ENCODE measurements at places on chromosomes 1 and 21. TPM values are rescaled to one million over a fixed set of nuclear protein-coding genes. Genes with fewer than 3 reads are reported as not detected.

The FAM76A gene
- 6.8 TPM for total RNA-seq

GRCh38 chr1:208349694-208350330 lies 105.6 kb upstream of the PLXNA2 start:
- no peaks in the 10 kb centered on the region for H3K4me1 ChIP-seq
- DNase-seq, result no peak
- H3K27ac ChIP-seq, result no peak overlapping the region
- no peaks in the 10 kb centered on the region for H3K27me3 ChIP-seq

DNA sequence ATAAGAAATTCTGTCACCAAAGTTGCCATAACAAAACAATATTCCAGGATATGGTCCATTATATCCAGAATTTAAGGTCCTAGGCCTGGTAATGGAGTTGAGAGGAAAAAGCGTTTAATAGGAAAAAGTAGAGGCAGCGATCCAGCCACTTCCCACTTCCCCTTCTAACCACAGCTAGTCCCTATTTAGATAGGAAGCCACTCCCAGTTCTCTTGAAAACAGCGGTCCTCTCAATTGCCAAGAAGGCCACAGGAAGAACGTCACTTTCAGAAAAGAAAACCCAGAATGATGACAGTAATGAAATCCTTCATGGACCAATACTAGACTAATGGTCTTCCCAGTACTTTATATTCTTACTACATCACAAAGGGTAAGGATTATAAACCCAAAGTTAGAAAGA lies 38.6 kb downstream of the ABL2 start:
- H3K27ac ChIP-seq, result no peak overlapping the region
- peaks cover 11% of the 10 kb centered on the region for H3K36me3 ChIP-seq
- DNase-seq, result no peak
- H3K27me3 ChIP-seq, result no peaks in the 10 kb centered on the region

The AMY1B gene
- not detected for total RNA-seq

The WNT4 gene
- not detected for total RNA-seq

The ERICH3 gene
- not detected for total RNA-seq

DNA sequence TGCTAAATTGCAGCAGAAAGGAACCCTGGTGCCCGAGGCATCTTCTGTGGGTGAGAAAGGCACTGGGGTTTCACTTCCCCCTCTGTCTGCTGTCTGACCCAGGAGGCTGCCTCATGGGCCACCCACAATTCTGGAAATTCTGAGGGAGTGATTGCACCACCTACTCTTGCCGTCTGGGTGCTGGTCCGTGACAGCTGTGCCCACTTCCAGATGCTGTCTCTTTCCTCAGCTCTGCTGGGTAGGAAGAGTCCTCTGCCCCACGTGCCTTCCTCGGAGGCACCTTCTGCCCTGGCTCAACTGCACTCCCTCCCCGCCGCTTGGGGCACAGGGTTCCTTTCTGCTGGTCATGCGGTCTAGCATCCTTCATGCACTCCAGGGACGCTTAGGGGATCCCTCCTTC lies 96.3 kb downstream of the ARHGEF10L start:
- 0 out of 2 replicates have a peak, but pooled peaks cover 2% of the 10 kb centered on the region for H3K27me3 ChIP-seq
- peaks cover 49% of the 10 kb centered on the region for H3K4me1 ChIP-seq
- no peak overlapping the region for H3K4me3 ChIP-seq
- peaks cover 47% of the 10 kb centered on the region for H3K36me3 ChIP-seq

The C8A gene
- total RNA-seq, result not detected

The OLIG2 gene
- total RNA-seq, result not detected

DNA sequence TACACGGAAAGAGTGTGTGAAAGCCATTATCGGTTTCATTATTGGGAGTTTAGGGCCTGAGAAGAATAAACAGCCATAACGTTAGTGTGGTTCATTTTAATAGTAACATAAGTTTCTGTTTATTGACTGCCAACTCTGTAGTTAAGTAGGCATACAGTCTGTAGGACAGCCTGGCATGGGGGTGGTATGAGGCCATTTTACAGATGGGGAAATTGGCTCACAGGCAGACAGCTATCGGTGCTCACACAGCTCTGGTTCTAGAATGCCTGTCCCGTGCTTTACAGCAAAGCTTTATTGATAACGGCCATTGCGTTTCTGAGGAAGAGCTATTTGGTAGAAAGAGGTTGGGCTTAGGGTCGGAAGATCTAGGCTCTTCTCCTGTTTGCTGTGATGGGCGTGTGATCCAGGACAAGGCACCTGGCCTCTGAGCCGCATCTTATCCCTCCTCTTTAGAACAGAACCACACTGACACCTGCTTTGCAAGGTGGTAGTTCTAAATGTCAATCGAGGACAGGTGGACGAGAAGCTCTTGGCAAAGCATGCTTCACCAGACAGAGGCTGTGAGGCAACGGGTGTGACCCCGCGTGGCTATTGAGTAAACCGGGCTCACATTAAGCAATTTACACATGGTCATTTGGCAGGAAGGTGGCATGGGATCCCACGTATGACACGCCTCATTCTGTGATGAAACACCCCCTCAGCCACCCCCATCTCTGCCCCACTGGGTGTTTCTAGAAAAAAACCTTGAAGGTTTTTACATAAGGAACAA lies 14.9 kb downstream of the ETS2 start:
- peak overlapping the region; percentile 68 for H3K27ac ChIP-seq
- H3K36me3 ChIP-seq, result peaks cover 85% of the 10 kb centered on the region
- H3K4me3 ChIP-seq, result no peak overlapping the region

The FTCD gene
- 0.16 TPM for total RNA-seq

DNA sequence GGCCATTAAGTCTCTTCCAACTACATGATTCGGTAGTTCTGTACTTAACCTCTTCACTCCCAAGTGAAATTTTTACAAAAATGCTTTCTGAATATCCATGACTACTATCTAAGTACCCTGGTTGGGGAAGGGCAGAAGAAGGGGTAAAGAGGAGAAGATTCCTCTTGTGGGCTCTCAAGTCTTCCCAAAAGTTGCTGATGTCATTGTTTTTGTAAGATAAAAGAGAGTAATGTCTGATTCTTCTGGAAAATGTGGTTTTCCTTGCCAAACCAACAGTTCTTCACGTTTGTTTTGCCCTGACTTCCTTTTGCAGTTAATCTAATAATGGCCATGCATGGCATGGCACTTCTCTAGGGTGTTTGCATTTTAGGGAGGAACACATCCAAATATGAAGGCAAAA lies 34.7 kb upstream of the AK4 start:
- no peaks in the 10 kb centered on the region for H3K4me1 ChIP-seq
- H3K4me3 ChIP-seq, result no peak overlapping the region
- no peaks in the 10 kb centered on the region for H3K36me3 ChIP-seq
- DNase-seq, result no peak

DNA sequence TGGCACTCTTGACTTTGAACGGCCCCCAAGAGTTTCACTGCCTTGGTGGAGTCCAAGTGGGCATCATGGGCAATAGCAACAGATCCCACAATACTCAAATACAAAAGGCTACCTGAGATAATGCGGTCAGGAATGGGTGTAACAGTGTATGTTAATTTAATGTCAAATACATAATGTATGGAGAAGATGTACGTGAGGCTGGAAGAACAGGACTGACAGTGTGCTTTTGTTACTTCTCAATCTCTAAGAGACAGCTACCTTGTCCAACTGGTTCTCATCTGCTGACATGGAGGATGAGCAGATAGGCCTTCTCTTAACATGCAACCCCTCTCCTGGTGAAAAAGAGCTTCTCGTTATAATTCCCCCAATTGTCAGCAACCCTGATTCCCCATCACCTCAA lies 167.2 kb downstream of the APP start:
- H3K4me1 ChIP-seq, result peaks cover 7% of the 10 kb centered on the region
- peaks cover 18% of the 10 kb centered on the region for H3K36me3 ChIP-seq
- no peaks in the 10 kb centered on the region for H3K27me3 ChIP-seq
- no peak overlapping the region for H3K27ac ChIP-seq
- no peak overlapping the region for H3K4me3 ChIP-seq

- H3K4me3 ChIP-seq, result no peak overlapping the region
- H3K27me3 ChIP-seq, result no peaks in the 10 kb centered on the region
- peaks cover 7% of the 10 kb centered on the region for H3K36me3 ChIP-seq
- peak; percentile 8 for DNase-seq
- no peak overlapping the region for H3K27ac ChIP-seq
- H3K4me1 ChIP-seq, result no peaks in the 10 kb centered on the region
These were observed 53.6 kb upstream of the ASB17 start for GRCh38 chr1:75985827-75986226.

GRCh38 chr1:85576642-85577418 lies 3.7 kb upstream of the CCN1 start:
- DNase-seq, result peak; percentile 81
- H3K27ac ChIP-seq, result peak overlapping the region; percentile 96
- H3K4me1 ChIP-seq, result peaks cover 63% of the 10 kb centered on the region
- H3K4me3 ChIP-seq, result peak overlapping the region; percentile 99
- H3K27me3 ChIP-seq, result peaks cover 44% of the 10 kb centered on the region
- peaks cover 66% of the 10 kb centered on the region for H3K36me3 ChIP-seq

The ANKRD65 gene
- not detected for total RNA-seq

The BARHL2 gene
- not detected for total RNA-seq

GRCh38 chr21:32712043-32712442 lies 15.8 kb downstream of the SYNJ1 start:
- H3K27ac ChIP-seq, result no peak overlapping the region
- DNase-seq, result no peak
- H3K27me3 ChIP-seq, result no peaks in the 10 kb centered on the region
- no peak overlapping the region for H3K4me3 ChIP-seq
- H3K36me3 ChIP-seq, result peaks cover 7% of the 10 kb centered on the region
- H3K4me1 ChIP-seq, result peaks cover 2% of the 10 kb centered on the region

DNA sequence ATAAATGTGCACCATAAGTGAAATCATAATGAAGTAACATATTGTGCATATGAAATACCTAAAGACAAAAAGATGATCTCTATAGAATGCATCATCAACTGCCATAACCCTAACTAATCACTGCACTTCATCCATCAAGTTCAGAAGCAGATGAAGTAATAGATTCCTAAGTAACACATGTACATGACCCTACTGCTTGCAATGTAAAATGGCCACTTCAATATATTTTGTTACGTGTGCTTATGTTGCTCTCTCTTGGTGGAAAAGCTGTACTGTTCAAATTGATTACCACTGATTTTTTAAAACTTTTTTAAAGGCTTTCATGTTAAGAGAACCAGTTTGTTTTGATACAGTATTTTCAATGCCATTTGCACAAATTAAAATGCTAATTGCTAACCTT lies 141.8 kb downstream of the TTLL7 start:
- no peak overlapping the region for H3K4me3 ChIP-seq
- H3K4me1 ChIP-seq, result no peaks in the 10 kb centered on the region
- DNase-seq, result peak; percentile 17
- H3K36me3 ChIP-seq, result no peaks in the 10 kb centered on the region
- H3K27me3 ChIP-seq, result no peaks in the 10 kb centered on the region

DNA sequence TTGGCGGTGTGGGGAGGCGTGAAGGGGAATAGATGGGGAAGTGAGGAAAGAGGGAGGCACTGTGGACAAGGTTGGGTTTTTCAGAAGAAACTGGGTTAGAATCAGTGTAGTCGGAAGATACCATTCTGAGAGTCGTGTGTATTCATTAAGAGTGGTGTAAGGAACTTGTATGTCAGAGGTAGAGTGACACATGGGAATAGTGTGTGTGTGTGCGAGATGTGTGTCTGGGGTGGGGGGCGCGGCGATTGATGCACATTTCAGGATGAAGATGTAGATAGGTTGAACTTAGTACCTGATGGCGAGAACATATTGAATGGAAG lies 878 bp downstream of the SMG7 start:
- no peak for DNase-seq
- H3K36me3 ChIP-seq, result peaks cover 11% of the 10 kb centered on the region
- H3K27me3 ChIP-seq, result no peaks in the 10 kb centered on the region
- H3K27ac ChIP-seq, result peak overlapping the region; percentile 100
- H3K4me1 ChIP-seq, result peaks cover 29% of the 10 kb centered on the region

DNA sequence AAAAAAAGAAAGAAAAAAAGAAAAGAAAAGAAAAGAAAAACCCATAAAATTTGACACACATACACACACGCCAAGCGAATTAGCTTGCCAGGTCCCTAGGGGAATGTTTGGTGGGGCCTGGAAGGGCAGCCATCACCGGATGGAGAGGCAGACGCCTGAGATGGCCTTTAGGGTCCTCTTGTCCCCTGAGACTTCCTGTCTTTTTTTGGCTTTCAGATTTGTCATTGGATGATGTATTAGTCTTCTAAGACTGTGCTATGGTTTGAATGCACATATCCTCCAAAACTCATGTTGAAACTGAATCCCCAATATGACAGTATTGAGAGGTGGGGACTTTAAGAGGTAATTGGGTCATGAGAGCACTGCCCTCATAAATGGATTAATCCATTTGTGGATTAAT lies 211.8 kb downstream of the TOMM20 start:
- no peaks in the 10 kb centered on the region for H3K36me3 ChIP-seq
- no peak overlapping the region for H3K27ac ChIP-seq
- H3K27me3 ChIP-seq, result no peaks in the 10 kb centered on the region
- no peak overlapping the region for H3K4me3 ChIP-seq

DNA sequence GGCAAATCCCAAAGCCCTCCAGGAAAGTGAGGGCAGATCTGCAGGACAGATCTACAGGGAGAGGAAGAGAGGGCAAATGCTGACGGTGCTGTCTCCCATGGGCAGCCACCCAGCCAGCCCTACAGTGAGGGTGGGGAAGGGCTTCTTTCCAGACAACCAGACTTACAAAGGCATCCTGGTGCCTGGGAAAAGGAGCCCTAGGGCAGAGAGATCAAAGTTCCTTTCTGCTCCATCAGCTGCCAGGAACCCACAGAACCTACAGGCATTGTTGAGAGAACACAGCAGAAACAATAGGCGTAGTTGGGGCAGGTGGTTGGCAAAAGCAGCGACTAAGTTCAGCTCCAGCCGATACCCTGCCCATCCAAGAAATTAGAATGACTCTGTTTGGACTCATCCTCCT lies 332.4 kb downstream of the KCNH1 start:
- H3K27me3 ChIP-seq, result peaks cover 7% of the 10 kb centered on the region
- no peak overlapping the region for H3K4me3 ChIP-seq
- peaks cover 7% of the 10 kb centered on the region for H3K4me1 ChIP-seq
- no peaks in the 10 kb centered on the region for H3K36me3 ChIP-seq
- H3K27ac ChIP-seq, result no peak overlapping the region

The AMY2A gene
- not detected for total RNA-seq

The NEGR1 gene
- total RNA-seq, result 61.3 TPM

The KCNE2 gene
- not detected for total RNA-seq

- H3K4me1 ChIP-seq, result peaks cover 55% of the 10 kb centered on the region
- DNase-seq, result peak; percentile 9
- peaks cover 46% of the 10 kb centered on the region for H3K36me3 ChIP-seq
- H3K4me3 ChIP-seq, result peak overlapping the region; percentile 94
- H3K27ac ChIP-seq, result peak overlapping the region; percentile 95
These were observed 895 bp upstream of the UBR4 start for GRCh38 chr1:19210772-19211549.

The SLC9C2 gene
- total RNA-seq, result not detected

DNA sequence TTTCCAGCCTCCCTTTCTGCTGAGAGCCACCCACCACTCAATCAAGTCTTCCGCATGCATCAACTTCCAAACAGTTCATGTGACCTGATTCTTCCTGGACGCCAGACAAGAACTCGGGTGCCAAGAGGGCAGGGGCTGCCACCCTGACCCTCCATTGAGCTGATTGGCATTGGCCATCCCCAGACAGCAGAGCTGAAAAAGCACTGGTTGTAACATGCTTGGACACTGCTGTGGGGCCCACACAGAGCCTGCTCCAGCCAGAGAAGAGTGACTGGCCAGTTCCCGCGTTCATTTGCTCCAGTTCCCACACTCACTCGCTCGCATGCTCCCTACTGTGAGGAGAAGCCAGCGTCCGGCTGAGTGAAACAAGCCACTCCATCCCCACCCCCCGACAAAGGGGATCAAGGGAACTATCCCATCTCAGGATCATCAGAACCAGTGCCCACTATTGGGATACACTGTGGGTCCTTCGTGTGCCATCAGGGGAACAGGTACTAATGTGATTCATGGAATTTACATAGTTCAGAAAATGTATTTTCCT lies 420.3 kb downstream of the NPHP4 start:
- no peak for DNase-seq
- H3K27me3 ChIP-seq, result peaks cover 1% of the 10 kb centered on the region
- H3K4me1 ChIP-seq, result no peaks in the 10 kb centered on the region
- H3K4me3 ChIP-seq, result no peak overlapping the region
- no peaks in the 10 kb centered on the region for H3K36me3 ChIP-seq
- no peak overlapping the region for H3K27ac ChIP-seq

Measured in HFFc6 (cell line).